ENCODE measurements at places on chromosomes 4 and X.
A peak's percentile ranks its signal among the peaks of the same experiment; 100 is the strongest.

DNA sequence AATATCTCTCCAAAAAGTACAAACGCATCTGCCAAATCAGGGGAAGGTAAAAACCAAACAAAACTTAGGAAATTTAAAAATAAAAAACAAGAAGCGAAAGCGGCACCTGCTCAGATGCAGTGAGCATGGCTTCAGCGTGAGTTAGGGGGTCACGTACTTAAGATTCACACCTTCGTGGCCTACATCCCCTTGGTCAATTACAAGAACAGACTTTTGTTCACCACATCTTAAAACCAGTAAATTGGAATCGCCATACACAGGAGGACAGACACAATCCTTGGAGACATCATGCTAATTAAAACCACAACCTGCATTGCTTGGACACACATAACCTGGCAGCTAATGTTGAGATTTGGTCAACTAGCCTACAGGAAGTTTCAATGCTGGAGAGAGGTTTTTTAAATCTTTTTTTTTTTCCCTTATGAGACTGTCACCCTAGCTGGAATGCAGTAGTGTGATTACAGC lies 12.5 kb upstream of the SEL1L3 start:
- no peak for DNase-seq

- no peak for DNase-seq
Observed at GRCh38 chr4:11019451-11020240, 335.1 kb upstream of the CLNK start.

GRCh38 chr4:3700736-3701135 lies 65.4 kb upstream of the ADRA2C start:
- no peak for DNase-seq

GRCh38 chrX:68684919-68685304 lies 37.4 kb downstream of the STARD8 start:
- no peak for DNase-seq

- no peak for DNase-seq
Observed at GRCh38 chr4:99011910-99012309, 16.4 kb downstream of the METAP1 start.

GRCh38 chrX:71998836-71999509 lies 88.3 kb downstream of the NHSL2 start:
- peak; percentile 8 for DNase-seq

DNA sequence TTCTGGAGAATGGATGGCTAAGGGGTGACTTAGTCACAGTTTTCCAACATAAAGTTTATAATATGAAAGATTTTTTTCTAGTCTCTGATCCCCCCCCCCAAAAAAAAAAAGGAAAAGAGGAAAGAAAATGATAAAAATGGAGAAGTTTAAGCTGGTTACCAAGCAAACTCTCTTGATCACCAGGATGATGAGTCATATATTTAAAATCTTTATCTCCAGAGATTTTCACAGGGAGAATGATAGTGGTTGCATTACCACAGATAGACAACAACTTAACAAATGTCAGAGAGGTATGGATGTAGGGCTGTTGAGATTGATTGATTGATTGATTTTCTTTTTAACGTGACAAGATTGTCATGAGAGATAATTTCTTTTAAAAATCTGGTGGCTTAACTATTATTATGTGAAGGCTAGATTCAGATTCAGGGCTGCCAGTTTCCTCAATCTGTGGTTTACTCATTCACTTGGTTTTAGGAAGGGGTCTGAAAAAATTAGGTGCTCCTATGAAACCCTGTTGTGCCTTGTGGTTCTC lies 13.3 kb upstream of the TEX13C start:
- no peak for DNase-seq

- peak; percentile 64 for DNase-seq
Observed at GRCh38 chr4:168831919-168832762, 177.9 kb downstream of the CBR4 start.

DNA sequence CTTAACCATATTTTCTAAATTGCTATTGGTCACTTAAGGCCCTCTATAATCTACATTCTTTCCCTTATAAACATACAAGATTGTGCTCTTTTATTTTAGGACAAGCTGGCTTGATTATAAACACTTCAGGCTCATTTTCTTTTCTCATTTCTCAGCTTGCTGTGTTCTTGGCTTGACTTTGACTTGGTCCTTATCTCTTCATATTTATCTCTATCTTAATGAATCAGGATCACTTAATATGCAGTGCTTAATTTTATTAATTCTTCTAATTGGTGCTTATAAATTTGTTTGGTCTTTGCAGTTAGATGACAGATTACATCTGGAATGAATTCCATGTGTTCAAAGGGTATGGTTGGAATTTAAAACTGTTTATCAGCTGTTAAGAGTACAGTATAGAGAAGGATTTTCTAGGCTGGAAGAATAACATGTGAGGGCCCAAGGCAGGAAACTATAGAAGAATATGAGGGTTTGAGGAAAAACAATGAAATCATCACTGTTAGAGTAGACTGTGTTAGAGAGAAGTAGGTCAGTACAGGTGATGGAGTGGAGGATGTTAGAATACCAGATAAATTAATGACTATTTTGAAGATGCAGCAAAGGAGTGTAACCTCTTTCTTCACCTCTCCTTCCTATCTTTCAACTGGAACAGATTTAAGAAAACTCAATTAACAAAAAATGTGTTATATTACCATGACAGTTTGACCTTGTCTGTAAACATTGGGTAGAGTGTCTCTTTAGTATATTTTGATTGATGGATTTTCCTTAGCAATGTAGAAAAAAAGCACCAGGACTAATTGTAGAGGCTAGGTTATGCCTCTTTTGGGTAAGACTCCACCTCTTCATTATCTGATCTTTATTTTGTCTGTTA lies 169.6 kb downstream of the RAPGEF2 start:
- no peak for DNase-seq

- DNase-seq: no peak
Observed at GRCh38 chrX:47956016-47956415, 47.8 kb downstream of the ZNF182 start.

- no peak for DNase-seq
Observed at GRCh38 chrX:143095321-143095720, 69.6 kb downstream of the SPANXN4 start.

GRCh38 chr4:67035501-67035900 lies 509.8 kb downstream of the CENPC start:
- DNase-seq: no peak

DNA sequence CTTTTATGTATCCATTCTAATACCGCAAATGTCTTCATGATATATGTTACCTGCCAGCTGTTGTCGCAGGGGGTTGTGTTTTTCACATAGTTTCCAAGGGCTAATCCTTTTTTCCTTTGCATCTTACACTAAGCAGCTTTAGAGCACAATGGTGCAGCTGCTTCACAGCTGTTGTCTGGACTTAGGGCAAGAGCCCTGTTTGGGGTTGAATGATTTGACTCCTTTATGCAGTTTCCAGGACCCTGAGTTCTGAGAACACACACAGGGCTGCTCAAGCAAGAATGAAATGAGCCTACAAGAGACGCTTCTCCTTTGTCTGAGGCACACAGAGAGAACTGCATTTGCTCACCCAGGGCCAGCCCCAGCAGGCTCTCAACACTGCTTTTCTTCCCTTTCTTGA lies 20.2 kb downstream of the CCNG2 start:
- no peak for DNase-seq

Data from stimulated activated CD4-positive, alpha-beta T cell treated with anti-CD3 and anti-CD28 coated beads, Interleukin-4, amount 100 ng/mL, for 4 hours (primary cell).